ENCODE measurements at places on chromosomes 3 and 15.
A peak's percentile ranks its signal among the peaks of the same experiment; 100 is the strongest.

DNA sequence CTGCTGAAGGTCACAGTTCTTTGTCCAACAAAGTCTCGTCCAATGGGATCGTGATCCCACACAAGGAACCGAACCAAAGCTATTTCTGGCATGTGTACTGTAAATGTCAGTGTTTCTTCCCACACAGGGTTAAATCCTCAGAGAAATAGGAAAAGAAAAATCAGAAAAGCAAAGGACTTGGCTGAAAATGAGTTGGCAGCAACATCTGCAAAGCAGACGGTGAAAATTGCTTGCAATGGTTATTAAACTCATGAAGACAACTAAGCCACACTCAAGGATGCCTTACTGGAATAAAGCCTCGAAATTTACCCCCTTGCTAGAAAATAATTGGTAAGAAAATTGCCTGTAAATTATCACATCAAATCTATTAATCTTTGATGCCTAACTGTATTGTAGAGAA, 195.2 kb upstream of the STRIT1 start:
- H3K36me3 ChIP-seq, result peaks cover 94% of the 10 kb centered on the region
- DNase-seq, result no peak
- H3K4me1 ChIP-seq, result peaks cover 19% of the 10 kb centered on the region
- H3K4me3 ChIP-seq, result no peak overlapping the region
- H3K27me3 ChIP-seq, result no peaks in the 10 kb centered on the region
- H3K27ac ChIP-seq, result no peak overlapping the region

DNA sequence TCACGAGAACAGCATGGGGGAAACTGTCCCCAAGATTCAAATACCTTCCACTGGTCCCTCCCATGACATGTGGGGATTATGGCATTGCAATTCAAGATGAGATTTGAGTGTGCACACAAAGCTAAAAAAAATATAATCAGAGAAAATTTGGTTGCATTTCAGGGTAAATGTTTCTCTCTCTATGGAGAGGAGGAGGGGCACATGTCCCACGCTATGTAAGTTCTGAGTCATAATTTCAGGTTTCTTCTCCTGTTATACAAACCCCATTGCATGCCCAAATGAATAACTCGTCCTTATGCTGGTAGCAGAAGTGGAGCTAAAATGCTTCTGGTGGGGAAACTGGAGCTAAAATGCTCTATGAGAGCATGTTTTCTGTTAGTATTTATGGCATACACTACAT, 209.7 kb upstream of the DCBLD2 start:
- no peaks in the 10 kb centered on the region for H3K4me1 ChIP-seq
- no peak overlapping the region for H3K4me3 ChIP-seq

DNA sequence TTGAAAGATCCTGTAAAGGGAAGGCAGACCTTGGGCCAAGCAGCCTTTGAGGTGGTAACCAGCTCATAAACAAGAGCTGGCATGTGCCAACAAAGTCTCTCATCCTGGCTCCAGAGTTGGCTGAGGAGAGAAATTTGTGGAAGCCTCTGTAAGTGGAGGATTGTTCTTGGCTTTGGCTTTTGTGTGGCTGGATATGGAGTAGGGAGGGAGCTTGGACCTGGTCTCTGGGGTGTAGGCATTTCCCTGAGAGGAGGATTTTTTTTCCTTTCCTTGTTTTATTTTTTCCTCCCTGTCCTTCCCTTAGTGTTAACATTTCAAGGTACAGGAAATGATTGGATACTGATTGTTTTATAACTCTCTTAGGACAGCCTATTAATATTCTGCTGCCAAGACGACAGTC, 60.8 kb downstream of the ZNF609 start:
- no peak for DNase-seq
- H3K27ac ChIP-seq, result no peak overlapping the region
- H3K27me3 ChIP-seq, result no peaks in the 10 kb centered on the region
- no peaks in the 10 kb centered on the region for H3K4me1 ChIP-seq
- H3K36me3 ChIP-seq, result no peaks in the 10 kb centered on the region

GRCh38 chr15:78243491-78243941, 9.2 kb upstream of the ACSBG1 start:
- no peaks in the 10 kb centered on the region for H3K36me3 ChIP-seq
- no peak for DNase-seq
- H3K4me3 ChIP-seq, result no peak overlapping the region
- H3K4me1 ChIP-seq, result no peaks in the 10 kb centered on the region
- no peaks in the 10 kb centered on the region for H3K27me3 ChIP-seq
- no peak overlapping the region for H3K27ac ChIP-seq

GRCh38 chr3:30659270-30660130, 53.1 kb downstream of the TGFBR2 start:
- H3K36me3 ChIP-seq, result peaks cover 51% of the 10 kb centered on the region
- no peaks in the 10 kb centered on the region for H3K27me3 ChIP-seq
- peak overlapping the region; percentile 85 for H3K27ac ChIP-seq
- DNase-seq, result no peak

- no peak for DNase-seq
- H3K4me1 ChIP-seq, result no peaks in the 10 kb centered on the region
- H3K4me3 ChIP-seq, result no peak overlapping the region
- H3K27me3 ChIP-seq, result no peaks in the 10 kb centered on the region
- no peak overlapping the region for H3K27ac ChIP-seq
These were observed 58.3 kb upstream of the EPHA3 start for GRCh38 chr3:89049119-89049518.

- H3K27ac ChIP-seq, result no peak overlapping the region
- H3K4me1 ChIP-seq, result no peaks in the 10 kb centered on the region
- H3K27me3 ChIP-seq, result no peaks in the 10 kb centered on the region
- no peak for DNase-seq
- H3K36me3 ChIP-seq, result no peaks in the 10 kb centered on the region
These were observed 24.3 kb downstream of the FILIP1L start for GRCh38 chr3:100089812-100090668.

DNA sequence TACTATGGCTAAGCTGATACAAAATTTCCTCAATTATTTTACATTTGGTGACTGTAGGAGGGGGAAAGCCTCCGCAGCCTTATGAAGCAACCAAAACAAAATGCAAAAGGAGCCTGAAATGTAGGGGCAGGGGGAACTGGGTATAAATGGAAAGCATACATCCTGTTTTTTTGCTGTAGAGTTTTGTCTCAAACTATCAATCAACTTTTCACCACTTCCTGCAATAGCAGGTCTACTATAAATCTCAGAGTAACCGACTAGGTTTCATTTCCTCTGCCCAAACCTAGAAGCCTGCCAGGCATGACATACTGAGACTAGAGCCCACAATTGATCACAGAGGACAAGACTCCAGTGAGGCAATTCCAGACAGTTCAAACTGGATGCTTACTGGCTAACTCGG, 91.3 kb downstream of the SHQ1 start:
- peaks cover 23% of the 10 kb centered on the region for H3K4me1 ChIP-seq
- peak; percentile 72 for DNase-seq
- H3K27me3 ChIP-seq, result no peaks in the 10 kb centered on the region

DNA sequence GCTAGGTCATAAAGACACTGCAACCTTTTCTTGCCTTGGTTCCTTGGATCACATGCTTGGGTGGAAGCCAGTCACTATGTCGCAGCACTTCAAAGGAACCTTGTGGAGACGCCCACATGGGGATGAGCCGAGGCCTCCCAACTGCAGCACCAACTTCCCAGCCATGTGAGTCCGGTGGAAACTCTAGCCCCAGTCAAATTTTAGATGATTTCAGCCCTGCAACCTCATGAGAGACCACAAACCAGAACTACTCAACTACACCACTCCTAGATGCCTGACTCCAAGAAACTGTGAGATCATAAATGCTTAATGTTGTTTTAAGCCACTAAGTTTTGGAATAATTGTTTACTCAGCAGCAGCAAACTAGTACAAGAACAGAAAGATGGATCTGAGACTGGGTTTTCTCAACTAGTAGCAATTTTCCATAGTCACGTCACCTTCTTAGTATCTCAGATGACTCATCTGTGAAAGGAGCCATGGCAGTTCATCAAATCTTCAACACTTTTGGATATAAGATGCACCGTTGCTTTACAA, 86.5 kb downstream of the MB21D2 start:
- no peak overlapping the region for H3K27ac ChIP-seq
- H3K27me3 ChIP-seq, result peaks cover 3% of the 10 kb centered on the region
- no peak overlapping the region for H3K4me3 ChIP-seq
- no peaks in the 10 kb centered on the region for H3K4me1 ChIP-seq

DNA sequence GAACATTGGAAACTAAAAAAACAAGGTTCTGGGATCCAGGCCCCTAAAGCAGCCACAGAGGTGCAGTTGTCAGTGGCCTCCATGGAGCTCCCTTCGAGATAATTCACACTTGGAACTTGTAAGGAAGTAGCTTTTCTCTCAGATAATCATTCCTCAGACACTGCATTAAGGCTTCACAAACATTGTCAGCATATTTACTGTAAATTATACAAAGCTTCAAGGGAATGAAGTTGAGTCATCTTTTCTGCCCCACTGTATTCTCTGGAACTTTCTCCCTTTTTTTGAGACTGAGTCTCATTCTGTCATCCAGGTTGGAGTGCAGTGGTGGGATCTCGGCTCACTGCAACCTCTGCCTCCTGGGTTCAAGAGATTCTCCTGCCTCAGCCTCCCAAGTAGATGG, 7.1 kb downstream of the BLOC1S6 start:
- peaks cover 8% of the 10 kb centered on the region for H3K4me1 ChIP-seq
- H3K36me3 ChIP-seq, result peaks cover 40% of the 10 kb centered on the region
- H3K4me3 ChIP-seq, result no peak overlapping the region
- DNase-seq, result no peak

- no peak overlapping the region for H3K27ac ChIP-seq
- no peak for DNase-seq
- H3K36me3 ChIP-seq, result no peaks in the 10 kb centered on the region
These were observed 124.3 kb upstream of the TMC3 start for GRCh38 chr15:81498294-81498693.

DNA sequence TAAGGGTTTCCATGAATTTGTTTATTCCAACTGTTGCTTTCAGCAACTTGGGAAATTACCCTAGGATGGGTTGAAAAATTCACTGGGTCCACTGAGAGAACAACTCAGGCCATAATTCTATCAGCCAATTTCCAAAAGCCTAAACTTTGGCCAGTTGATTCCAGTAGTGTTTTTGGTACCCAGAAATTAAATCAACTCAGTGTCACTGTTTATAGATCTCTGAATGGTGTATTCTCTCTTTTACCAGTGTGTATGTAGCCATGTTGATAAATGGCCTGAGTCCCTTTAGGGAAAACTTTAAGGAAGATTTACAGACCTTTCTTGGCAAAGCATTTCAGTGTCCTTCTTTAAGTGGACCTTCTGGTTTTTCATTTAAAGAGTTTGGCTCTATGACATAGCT, 636.4 kb downstream of the OTOL1 start:
- DNase-seq, result no peak
- H3K4me3 ChIP-seq, result no peak overlapping the region
- H3K27ac ChIP-seq, result 0 out of 2 replicates have a peak overlapping the region, but pooled peaks have one; percentile 30
- H3K27me3 ChIP-seq, result no peaks in the 10 kb centered on the region
- no peaks in the 10 kb centered on the region for H3K36me3 ChIP-seq

DNA sequence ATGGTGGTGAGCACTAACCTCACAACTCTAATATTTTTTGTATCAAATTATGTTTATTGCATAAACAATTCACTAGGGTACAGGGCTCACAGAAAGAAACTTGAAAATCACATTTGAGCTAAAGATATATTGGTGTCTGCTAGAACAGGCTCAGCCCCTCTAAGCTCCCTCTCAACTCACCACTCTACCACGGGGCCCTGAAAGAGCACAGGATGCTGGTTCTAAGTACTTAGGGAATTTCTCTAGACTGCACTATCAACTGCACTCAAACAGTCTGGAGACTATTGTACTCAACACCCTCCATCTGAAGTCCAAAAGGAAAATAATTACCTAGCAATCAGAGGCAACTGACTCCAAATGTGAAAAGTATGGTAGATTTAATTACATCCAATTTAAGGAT, 98.7 kb upstream of the STRIT1 start:
- no peak overlapping the region for H3K4me3 ChIP-seq
- H3K27me3 ChIP-seq, result no peaks in the 10 kb centered on the region

GRCh38 chr3:171556148-171556547, 95.9 kb upstream of the TNIK start:
- H3K4me1 ChIP-seq, result no peaks in the 10 kb centered on the region
- DNase-seq, result no peak
- no peak overlapping the region for H3K4me3 ChIP-seq
- H3K27ac ChIP-seq, result no peak overlapping the region
- H3K27me3 ChIP-seq, result peaks cover 8% of the 10 kb centered on the region
- H3K36me3 ChIP-seq, result no peaks in the 10 kb centered on the region

- H3K4me1 ChIP-seq, result no peaks in the 10 kb centered on the region
- no peak for DNase-seq
- H3K27me3 ChIP-seq, result no peaks in the 10 kb centered on the region
- no peak overlapping the region for H3K27ac ChIP-seq
- H3K4me3 ChIP-seq, result no peak overlapping the region
These were observed 767.5 kb upstream of the ROBO1 start for GRCh38 chr3:80535286-80535685.

Measured in DND-41 (cell line).